Lung microvascular endothelial cell (primary cell): ENCODE measurements at places on chromosomes 5 and 9. TPM values are rescaled to one million over a fixed set of nuclear protein-coding genes. Genes with fewer than 3 reads are reported as not detected.

DNA sequence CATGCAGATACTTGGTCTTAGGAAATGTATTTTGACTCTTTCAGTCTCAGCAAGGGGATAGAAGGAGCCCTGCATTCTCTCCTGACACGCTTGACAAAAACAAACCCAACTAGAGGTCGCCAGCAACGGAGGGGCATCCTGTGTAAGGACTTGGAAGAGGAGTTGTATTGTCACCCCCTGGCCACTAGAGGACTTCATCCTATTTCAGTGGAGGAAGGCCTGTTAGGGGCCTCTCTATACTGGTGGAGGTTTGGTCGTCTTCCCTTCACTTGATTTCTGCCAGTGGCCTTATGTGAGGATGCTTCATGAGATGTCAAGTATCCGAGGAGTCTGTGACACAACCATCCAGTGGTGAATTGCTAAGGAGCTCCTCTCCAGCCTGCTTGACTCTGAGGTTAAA, 122.8 kb upstream of the STC2 start:
- DNase-seq, result peak; percentile 15

The ZBED3 gene
- 1.1 and 1.2 TPM in 2 replicates for total RNA-seq

GRCh38 chr5:41112486-41113455, 41.6 kb upstream of the MROH2B start:
- no peak for DNase-seq

GRCh38 chr9:93301291-93301811, 117.4 kb downstream of the WNK2 start:
- DNase-seq, result no peak

DNA sequence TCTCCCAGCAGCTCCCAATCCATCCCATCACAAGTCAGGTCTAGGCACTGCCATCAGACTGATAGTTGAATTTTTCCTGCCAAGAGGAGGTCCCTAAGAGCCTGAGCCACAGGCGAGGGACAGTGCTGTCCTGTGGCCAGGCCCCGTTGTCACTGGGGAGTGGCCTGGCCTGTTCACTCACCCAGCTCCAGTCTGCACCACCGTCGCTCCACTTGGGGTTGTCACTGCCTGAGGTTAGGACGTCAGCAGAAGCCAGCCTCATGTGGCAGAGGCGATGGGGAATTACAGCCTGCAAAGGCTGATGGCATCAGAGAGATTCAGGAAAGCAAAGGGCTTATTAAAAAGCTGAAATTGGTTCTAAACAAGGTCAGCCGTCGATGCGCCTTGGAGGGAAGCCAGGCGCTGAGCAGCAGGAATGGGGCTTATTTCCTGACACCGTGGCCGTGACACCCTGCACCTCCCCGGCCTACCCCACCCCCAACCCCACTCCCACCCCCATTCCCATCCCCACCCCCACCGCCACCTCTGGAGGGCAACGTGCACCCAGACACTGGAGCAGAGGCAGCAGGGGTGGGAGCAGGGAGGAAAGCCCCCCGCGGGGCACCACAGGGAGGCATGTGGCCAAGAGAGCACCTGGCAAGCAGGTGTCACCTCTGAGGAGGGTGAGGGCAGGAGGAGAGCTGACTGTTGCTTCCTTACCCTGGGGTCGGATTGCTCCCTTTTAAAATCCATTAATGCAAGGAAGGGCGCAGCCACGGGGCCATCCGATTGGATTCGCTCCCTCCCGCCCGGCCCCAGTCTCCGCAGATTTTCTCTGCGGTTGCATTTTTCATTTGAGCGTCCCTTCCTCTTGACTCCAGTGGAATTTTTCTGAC, 3.1 kb upstream of the DBH start:
- DNase-seq, result no peak
